Kasumi-1 (cell line): ENCODE measurements at places on chromosomes 5 and 9.
A peak's percentile ranks its signal among the peaks of the same experiment; 100 is the strongest.

- DNase-seq, result no peak
Observed at GRCh38 chr5:79621056-79621455, 8.8 kb downstream of the TENT2 start.

DNA sequence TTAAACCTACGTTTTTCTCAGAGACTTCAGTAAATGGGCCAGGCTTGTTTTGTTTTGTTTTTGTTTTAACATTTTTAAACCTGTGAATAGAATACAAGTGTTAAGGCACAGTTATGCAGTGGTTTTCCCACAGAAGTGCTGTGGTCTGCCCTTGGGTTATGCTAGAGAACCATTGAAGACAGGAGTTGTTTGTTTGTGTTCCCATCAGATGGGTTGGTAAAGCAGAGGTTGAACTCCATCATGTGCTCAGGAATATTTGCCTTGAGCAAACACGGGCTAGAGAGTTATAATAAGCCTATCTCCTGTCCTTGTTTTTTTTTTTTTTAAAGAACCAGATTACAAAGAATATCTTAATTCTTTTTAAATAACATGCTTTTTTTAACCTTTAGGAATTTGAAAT, 28.5 kb downstream of the RHOBTB3 start:
- DNase-seq, result no peak

DNA sequence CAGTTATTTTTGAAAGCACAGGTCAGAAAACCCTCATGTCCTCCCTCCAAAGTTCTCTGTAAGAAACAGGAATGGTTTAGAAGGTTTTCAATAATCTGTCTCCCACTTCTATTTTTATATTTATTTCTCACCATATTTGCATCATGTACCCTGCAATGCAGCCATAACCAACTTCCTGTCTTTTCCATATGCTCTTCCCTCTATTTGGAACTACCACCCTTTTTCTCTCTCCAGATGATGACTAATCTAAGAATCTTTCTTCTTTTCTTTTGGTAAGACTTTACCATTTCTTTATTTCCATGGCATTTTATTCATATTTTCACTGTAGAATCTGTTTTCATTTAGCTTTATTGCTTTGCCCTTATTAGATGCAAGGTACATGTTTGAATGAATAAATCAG, 33.9 kb downstream of the MAN2A1 start:
- no peak for DNase-seq

DNA sequence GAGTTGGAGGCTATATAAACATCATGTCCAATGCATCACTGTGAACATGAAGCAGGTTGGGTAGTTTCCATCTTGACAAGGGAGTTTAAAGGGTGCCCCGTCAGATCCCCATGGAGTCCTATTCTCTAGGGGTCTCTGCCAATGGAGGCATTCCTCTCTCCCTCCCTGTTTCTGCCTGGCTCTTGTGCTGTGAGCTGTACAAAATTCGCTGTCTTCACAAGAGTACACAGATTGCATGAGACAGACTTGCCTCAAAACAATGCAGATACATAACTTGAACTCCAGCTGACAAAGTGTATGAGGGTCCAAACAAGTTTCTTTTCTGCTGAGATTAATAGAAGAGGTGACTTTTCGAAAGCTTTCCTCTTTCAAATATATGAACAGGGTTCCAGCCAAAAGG, 165.2 kb downstream of the SPOCK1 start:
- no peak for DNase-seq

- DNase-seq, result peak; percentile 40
Observed at GRCh38 chr5:142313682-142314081, 11.1 kb downstream of the SPRY4 start.

- DNase-seq, result no peak
Observed at GRCh38 chr5:140977003-140977402, 10.7 kb downstream of the PCDHAC2 start.

GRCh38 chr5:51053361-51053760, 329.9 kb upstream of the ISL1 start:
- no peak for DNase-seq

DNA sequence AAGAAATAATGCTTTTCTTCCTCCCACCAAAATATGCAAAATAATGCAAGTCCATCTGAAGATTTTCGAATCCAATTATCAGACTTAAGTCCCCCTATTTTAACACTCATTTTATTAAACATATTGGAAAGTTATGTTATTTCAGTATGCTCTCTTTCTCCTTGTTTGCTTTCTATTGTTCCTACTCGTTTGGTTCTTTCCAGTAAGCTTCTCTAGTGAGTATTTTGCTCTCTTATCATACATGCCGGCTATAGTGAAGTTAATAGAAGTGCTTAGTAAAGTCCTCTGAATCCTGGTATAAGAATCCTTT, 517 bp downstream of the ALDH1A1 start:
- no peak for DNase-seq

DNA sequence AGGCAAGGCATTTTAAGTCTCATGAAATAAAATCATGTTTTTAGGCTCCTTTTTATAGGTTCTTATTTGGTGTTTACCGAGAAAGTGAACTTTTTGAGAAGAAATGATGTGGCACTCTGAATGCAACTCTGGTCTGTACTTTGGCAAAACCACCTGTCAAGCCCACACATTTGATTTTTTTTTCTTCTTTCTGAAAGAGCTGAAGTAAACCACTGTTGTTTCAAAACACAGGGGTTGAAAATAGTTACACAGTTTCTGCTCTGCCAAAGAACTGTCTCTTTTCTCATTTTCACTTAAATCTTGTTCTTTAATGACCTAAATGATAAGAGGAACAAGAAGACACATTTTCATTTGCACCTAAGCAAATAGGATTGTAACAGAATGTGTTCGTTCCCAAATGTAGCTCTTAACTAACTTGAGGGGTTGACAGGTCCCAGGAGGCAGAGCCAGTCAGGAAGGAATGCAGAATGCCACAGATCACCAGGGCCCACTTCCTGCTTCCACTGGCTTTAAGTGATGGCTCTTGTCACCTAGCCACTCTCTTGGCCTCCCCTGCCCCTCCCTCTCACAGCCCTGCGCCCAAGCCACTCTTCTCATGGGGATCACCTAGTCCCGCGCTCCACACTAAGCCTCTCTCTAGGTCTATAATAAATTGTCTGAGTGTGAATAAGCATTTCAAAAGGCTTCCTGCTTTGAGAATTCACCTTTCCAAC, 47.3 kb downstream of the MED27 start:
- DNase-seq, result no peak

- DNase-seq, result peak; percentile 52
Observed at GRCh38 chr5:79200573-79201183, 35.3 kb upstream of the JMY start.

DNA sequence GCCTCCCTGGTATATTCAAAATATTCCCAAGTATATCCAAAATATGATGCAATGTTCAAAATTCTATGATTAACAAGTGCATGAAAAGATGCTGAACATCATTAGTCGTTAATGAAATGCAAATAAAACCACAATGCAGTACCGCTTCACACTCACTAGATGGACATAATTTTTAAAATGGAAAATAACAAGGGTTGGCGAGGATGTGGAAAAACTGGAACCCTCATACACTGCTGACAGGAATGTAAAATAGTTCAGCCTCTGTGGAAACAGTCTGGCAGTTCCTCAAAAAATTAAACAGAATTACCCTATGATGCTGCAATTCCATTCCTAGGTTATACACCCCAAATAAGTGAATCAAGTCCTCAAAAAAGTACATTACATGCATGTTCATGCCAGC, 36.1 kb upstream of the MYOT start:
- no peak for DNase-seq

DNA sequence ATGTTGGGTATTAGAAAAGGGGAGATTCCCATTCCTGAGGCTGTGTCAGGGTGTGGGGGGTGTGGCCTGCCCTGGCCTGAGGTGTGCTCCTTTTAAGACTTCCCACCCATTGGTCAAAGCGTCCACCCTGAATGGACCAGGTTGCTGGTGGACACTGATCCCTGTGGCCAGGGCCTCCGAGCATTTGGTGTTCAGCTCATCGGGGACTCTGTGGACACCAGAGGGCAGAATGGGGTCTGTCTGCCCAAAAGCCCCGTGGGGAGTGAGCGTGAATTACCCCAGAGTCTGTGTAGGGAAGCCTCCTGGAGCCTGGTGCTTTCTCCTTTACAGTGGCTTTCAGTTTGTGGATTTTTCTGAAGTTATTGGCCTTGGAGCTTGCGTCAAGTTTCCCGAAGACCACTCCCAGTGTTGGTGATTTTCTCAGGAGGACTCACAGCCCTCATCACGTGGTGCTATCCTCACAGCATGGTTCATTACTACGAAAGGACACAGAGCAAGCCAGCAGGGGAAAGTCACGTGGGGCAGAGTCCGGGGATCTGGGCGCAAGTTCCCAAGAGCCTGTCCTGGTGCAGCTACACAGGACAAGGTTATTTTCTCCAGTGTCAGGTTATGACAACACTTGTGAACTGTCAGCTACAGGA, 55.5 kb downstream of the TENT4A start:
- DNase-seq, result no peak

DNA sequence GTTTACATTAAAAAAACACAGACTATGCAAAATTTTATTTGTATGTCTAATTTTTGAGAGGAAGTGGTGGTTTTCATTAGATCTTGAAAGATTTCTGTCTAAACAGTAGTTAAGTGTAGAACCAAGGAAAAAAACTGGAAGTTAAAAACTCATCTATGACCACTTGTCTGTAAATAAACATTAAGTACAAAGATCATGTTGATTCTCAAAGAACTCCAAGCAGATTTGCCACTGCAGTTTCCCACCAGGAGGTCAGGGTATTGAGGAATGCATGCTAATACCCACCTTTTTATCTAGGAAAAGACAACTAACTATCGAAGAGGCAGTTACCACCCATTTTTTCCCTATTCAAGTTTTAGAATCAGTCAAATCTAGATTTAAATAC, 1.9 kb downstream of the STOM start:
- DNase-seq, result no peak

GRCh38 chr5:68433923-68434879, 218.6 kb downstream of the PIK3R1 start:
- peak; percentile 97 for DNase-seq

DNA sequence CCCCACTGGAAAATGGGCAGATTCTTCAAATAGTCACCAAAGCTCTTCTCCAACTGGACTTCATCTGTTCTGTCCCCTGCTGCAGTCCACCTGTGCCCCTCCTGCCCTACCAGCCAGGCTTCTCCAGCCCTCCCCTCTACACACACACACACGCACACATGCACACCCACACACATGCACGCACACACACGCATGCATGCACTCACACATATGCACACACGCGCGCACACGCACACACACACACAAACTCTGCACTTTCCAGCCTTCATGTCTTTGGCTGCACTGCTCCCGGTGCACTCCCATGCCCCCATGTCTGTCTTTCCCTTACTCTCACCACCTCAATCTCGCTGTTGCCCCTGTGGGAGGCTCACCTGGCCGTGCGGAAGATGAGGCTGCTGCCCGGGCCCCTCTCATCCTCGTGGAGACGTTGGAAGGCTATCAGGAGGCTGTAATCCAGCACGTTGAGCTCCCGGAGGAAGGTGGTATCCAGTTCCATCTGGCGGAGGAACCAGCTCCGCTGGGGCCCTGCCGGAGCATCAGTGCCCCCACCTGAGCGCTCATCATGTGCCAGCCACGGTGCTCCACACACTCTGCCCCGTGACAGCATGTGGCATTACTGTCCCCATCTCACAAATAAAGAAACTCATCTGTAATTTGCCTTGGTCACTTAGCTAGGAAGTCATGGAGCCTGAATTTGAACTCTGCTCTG, 5.7 kb downstream of the PIP5KL1 start:
- DNase-seq, result no peak

- no peak for DNase-seq
Observed at GRCh38 chr9:4725706-4726442, 15.1 kb downstream of the AK3 start.

- no peak for DNase-seq
Observed at GRCh38 chr5:374631-375335, 53.3 kb downstream of the AHRR start.

- DNase-seq, result peak; percentile 52
Observed at GRCh38 chr5:87053146-87053545, 214.5 kb upstream of the RASA1 start.

DNA sequence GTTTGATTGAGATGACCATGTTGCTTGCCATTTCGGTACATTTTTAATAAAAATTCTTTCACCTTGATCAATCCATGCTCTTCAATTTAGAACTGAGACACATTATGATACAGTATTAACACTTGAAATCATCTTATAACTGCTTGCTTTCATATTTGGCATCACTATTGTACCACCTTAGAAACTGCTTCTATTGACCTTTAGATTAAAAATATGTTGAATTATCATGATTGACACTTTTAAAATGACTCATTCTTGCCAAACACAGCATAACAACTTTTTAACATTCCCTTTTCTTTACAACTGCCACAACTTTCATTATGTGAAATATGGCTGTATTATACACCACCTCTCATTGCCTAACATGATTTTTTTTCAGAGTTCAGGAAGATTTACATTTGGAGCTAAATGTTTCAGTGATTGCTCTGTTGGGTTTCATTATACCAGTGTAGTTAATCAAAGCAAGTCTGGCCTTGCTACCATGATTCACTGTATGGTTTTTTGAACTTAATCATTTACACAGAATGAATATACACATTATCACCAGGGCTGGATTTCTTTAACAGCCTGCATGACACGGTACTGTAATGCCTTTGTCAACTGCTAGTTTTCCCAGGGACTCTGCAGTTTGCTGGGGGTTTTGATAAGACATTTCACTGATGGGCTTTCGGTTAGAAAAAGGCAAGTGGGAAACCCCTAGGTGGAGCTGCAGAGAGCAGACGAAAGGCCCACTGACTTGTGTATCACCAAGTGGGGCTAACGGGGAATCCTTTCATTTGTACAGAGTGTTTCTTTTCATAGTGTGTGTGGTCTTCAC, 93.6 kb upstream of the TLE4 start:
- peak; percentile 45 for DNase-seq

DNA sequence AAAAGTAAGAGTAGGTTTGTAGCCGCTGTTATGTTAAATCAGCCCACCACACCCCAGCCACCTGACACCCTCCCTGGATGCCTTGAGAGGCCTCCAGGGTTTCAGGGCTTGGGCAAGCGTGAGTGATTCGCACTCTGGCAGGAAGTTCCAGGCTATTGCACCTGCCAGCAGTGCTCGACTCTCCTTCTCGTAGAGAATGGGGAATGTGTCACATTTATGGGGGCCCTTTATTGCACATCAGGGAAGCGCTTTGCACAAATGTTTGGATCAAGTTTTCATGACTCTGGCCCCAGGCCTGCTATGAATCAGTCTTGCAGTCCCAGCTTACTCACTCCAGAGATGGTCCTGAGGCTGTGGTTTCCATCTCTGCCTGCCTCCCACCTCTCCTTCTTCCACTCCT, 66.1 kb upstream of the ADRA1B start:
- no peak for DNase-seq

DNA sequence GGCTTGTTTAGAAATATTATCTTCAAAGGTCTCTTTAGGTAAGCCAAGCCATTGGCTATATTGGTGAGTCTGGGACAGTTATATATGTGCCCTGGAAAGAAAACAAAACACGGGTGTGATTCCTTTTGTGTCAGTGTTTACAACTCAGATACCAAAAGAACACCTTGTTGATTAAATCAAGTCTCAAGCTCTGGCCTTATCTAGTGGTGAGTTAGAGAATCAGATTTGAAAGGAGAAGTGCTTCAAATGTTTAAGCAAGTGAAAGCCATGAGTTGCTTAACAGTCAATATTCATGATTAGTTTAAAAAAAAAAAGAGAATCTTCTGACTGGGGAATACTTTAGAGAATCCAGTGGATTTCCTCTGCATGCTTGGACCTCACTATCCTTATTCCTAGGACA, 68.3 kb downstream of the IQGAP2 start:
- no peak for DNase-seq

- no peak for DNase-seq
Observed at GRCh38 chr5:19866090-19866450, 121.9 kb downstream of the CDH18 start.

- DNase-seq, result no peak
Observed at GRCh38 chr9:120212853-120213200, 367.1 kb downstream of the CDK5RAP2 start.

- DNase-seq, result no peak
Observed at GRCh38 chr9:85743275-85744128, 1.7 kb upstream of the AGTPBP1 start.
